Caki2 (cell line): ENCODE measurements at places on chromosomes 3 and 15. TPM values are rescaled to one million over a fixed set of nuclear protein-coding genes. Genes with fewer than 3 reads are reported as not detected.

ZBTB20 gene
- total RNA-seq: 10.0 and 14.9 TPM in 2 replicates

CLK3 gene
- 40.5 and 45.1 TPM in 2 replicates for total RNA-seq

CCNB2 gene
- 45.6 and 69.7 TPM in 2 replicates for total RNA-seq

- DNase-seq: no peak
Measured at GRCh38 chr15:82710926-82711490, 1.3 kb upstream of the AP3B2 start.

DNA sequence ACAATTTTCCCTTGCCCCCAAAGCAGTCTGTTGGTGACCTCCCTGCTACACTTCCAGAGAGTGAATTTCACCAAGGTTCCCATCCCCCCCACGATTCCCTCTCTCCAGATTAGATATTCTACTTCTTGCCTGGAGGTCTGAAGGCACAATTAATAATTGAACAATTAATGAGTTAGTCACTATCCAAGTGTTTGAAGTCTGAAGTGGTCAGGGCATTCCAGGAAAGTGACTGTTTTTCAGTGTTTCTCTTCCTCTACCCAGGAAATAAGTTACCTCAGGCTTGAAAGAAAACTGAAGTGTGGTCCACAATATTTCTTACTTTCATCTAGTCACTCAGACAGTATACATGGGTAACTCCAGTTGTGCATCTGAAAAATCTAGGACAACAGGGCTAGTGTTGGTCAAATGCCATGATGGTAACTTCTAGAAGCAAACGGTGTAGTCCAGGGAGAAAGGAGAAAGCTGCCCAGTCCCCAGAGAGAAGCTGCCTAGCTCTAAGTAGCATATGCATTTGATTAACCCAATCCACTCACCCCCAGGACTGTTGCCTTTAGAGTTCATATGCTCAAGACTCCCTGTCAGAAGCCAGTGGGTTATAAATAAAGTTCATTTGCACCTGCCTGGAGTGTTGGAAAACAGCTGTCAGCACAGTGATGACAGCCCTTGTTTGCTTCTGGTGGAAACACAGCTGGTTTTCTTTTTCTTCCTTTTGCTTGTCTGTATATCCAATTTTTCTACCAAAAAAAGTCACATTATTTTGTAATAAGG, 2.3 kb upstream of the TM4SF4 start:
- DNase-seq: peak; percentile 73
